T-cell (primary cell): ENCODE measurements at places on chromosomes 5 and 9.

GRCh38 chr9:14413812-14414211 lies 99.9 kb upstream of the NFIB start:
- no peak for DNase-seq

DNA sequence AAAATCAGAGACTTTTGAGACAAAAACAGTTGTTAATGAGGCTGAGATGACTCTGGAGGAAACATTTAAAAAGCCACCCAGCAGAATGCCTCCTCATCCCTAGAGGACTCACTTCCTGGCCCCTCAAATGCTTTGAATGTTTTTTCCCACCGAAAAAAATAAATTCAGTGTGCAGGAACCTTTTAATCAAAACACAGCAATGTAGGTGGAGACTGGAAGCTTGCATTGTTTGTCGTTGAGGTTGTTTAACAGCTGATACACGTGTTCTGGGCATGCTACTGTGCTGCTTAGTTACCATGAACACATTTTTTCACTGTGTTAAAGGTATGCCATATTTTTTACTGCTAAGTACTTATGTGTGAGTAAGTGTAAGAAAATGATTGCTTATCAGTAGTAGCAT lies 65.7 kb upstream of the ADCY2 start:
- no peak for DNase-seq

DNA sequence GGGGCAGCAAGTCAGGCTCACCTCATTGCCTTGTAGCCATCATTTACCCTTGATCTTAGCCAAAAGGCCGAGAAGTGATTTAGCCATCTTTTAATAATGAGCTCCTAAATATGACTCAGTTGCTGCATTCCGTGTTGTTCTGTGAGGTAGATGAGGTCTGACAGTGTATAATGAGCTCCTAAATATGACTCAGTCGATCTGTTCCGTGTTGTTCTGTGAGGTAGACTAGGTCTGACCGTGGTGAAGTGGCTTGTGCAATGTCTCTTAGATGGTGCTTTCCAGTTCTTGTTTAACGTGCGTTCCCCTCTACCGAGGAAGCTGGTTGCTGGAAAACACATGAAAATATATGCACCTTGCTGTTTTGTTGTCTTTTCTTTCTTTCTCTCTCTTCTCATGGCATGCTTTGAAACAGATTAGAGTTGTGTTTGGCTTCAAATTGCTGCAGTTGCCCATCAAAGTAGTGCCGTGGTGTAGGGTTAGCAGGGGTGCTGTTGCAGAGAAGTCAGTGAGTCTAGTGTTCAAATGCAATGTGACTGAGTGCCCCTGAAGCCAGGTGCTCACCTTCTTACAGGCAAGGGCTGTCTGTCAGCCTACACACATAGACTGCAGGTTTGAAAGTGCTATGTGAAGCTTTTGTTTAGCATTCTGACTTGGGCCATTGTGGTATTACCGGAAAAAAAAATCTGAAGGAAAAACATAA lies 118.6 kb downstream of the KDM4C start:
- no peak for DNase-seq

GRCh38 chr9:136511670-136512592 lies 29.1 kb upstream of the SEC16A start:
- no peak for DNase-seq

DNA sequence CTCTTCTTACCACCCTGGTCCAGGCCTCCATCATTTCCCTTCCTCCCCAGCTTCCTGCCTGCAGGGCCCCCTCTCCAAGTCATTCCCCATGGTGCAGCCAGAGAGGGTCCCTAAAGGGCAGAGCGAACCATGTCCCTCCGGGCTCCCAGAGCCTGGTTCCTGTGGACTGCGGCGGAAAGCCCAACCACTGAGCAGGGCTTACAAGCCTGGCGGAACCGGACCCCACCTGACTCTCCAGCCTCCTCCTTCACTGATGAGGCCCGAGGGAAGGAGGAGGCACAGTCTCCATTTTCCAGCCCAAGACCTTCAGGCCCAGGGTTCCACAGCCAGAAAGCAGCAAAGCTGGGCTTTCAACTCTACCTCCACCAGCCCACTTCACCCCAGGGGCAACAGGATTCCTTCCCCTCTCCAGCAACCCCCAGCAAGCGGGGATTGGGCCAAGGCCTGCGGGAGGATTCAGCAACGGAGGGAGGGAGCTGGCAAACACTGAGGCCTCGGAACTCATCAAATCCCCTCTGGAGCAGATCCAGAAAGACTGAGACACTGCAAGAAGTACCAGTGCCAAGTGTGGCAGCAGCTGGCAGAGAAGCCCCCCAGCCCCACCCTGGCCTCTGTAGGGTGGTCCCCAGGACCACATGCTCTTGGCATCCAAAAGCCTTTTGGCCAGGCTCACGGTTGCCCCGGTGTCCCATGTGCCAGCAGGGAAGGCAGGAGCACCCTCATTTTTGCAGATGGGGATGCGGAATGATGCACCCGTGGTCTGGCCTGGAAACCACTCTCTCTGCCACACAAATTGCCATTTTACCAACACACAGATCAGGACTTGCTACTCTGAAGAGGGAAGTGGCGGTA lies 3.1 kb downstream of the FAM163B start:
- no peak for DNase-seq

DNA sequence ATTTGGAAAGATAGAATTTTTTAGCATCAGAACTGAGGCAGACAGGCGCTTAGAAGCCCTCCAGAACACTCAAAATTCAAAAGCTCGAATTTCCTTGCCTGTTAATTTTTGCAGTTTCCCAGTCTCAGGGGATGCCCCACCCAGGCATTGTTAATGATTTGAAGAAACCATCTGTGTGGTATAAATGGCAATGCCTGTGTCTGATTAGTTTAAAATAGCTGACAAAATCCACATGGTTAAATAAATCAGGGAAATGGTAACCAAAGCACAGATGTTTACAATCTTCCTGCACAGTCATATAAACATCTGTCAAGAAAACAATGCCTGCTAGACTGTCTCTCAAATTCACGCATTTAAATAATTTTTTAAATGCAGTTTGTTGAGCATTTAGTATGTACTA lies 185.2 kb upstream of the RGMB start:
- no peak for DNase-seq

GRCh38 chr5:135032999-135033861 lies 798 bp downstream of the PITX1 start:
- DNase-seq: no peak
